Occipital lobe (tissue), 3 donors: ENCODE measurements at places on chromosomes 11 and 22. TPM values are rescaled to one million over a fixed set of nuclear protein-coding genes. Genes with fewer than 3 reads are reported as not detected.

- no peak for DNase-seq
Measured at GRCh38 chr11:122755941-122756340, 82.4 kb upstream of the CRTAM start.

Gene KRTAP5-7
- not detected for total RNA-seq

GRCh38 chr11:78251083-78251775 lies 62.5 kb downstream of the USP35 start:
- DNase-seq: no peak

DNA sequence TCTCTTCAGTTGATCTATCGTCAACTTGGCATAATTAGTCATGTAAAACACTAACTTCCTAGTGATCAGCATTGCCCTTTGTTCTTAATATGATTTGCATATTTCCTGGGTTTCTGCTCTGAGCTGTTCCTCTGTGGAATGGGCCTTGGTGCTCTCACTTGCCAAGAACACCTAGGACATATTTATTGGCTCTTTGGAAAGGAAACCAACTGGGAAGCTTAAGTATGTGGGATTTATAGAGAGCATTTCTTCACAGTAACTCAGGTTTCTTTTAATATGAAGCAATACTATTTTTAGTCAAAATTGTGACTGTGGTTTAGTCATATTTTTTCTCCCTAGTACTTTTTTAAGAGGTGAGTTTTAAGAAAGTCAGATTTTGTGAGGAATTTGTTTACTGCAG lies 28.8 kb downstream of the FAT3 start:
- DNase-seq: no peak

GRCh38 chr11:125872138-125872491 lies 15.4 kb upstream of the HYLS1 start:
- DNase-seq: no peak

Gene BIRC3
- total RNA-seq: 1.7 TPM

GRCh38 chr11:43942662-43943371 lies 380 bp downstream of the C11orf96 start:
- DNase-seq: no peak
